HFF-Myc (cell line): ENCODE measurements at places on chromosomes 5 and 9.

DNA sequence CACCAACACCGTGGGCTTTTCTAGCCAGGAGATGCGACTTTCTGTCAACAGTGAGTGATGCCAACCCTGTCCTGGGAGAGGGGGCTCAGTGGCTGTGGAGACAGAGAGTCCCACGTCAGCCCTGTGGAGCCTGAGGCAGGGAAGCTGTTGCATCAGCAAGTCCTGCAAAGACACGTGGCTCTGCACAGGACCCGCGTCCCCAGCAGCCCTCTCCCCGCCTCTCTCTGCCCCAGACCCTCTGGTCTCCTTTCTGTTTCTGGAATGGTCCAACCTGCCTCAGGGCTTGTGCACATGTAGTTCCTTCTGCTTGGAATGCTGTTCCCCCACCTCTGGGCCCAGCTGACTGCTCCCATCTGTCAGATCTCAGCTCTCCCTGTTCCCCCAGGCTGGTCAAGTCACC lies 60.4 kb downstream of the HMCN2 start:
- no peak for DNase-seq

DNA sequence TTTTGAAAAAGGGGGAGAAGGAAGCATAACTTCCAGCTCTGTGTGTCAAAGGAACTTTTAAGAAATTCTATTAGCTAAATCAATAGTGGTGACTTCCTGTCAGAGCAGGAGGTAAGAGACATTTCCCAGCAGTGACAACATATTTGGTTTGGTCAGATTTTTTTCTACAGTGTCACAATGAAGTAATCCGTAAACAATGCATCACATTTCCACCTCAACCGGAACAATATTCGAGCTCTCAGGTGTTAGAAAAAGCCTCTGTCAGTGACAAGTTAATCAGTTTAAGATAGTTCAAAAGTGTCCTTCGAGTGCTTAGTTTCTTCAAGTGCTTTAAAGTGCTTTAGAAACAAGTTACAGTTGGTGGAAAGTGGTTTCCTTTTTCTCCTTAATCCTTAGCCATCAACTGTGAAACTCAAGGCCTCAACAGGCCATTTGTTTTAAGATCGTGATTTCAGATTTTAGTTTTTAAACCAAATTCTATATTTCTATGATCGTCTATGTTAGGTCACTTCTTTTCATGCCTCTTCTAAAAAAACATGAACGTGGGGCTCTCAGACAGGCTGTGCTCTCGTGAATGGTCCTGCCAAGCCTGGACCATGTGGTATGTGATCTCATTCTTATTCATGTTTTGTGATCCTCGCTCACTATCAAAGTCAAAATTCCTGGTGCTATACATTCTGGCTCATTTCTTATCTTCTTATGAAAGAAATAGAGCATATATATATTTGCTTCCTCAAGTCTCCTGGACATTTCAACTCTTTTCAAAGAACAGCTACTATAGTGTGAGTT lies 181.9 kb upstream of the HMHB1 start:
- no peak for DNase-seq

GRCh38 chr9:91658513-91659105 lies 235.0 kb upstream of the NFIL3 start:
- no peak for DNase-seq

- no peak for DNase-seq
Measured at GRCh38 chr5:168365581-168366081, 74.2 kb downstream of the WWC1 start.

DNA sequence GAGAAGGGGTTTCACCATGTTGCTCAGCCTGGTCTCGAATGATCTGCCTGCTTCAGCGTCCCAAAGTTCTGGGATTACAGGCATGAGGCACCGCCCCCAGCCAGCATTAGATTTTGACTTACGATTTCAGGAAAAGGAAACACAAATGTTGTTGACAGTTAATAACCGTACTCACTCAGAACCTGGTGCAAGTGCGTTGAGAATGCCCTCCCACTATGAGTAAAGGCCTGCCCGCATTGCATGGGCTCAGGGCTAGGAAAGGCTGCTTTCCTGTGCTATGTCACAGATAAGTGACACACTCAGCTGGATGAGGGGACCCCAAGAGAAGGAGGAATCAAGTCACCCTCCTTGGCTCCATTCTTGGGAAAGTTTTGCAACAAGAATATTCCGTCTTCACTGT lies 42.4 kb downstream of the NDST1 start:
- no peak for DNase-seq

- DNase-seq = no peak
Measured at GRCh38 chr9:126376311-126377175, 49.9 kb downstream of the MVB12B start.

GRCh38 chr9:79766091-79766490 lies 194.3 kb downstream of the TLE4 start:
- DNase-seq = no peak

- no peak for DNase-seq
Measured at GRCh38 chr9:125752070-125752628, 5.0 kb downstream of the PBX3 start.
